ENCODE measurements at places on chromosomes 4 and X.
A peak's percentile ranks its signal among the peaks of the same experiment; 100 is the strongest.

DNA sequence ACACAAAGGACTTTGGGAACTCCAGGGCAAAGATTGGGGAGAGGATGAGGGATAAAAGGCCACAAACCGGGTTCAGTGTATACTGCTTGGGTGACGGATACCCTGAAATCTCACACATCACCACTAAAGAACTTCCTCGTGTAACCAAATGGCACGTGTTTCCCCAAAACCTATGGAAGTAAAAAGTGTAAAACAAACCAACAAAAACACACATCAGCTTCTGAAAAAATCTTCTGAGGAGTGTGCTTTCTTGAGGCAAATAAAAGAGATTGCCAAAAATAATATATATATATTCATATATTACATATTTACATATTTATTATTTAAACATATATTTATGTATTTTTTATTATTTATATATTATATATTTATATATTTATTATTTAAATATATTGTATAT, 3.9 kb downstream of the P2RY8 start:
- H3K27me3 ChIP-seq = no peaks in the 10 kb centered on the region
- H3K4me3 ChIP-seq = no peak overlapping the region
- no peaks in the 10 kb centered on the region for H3K36me3 ChIP-seq
- H3K27ac ChIP-seq = no peak overlapping the region
- DNase-seq = no peak
- no peaks in the 10 kb centered on the region for H3K4me1 ChIP-seq

DNA sequence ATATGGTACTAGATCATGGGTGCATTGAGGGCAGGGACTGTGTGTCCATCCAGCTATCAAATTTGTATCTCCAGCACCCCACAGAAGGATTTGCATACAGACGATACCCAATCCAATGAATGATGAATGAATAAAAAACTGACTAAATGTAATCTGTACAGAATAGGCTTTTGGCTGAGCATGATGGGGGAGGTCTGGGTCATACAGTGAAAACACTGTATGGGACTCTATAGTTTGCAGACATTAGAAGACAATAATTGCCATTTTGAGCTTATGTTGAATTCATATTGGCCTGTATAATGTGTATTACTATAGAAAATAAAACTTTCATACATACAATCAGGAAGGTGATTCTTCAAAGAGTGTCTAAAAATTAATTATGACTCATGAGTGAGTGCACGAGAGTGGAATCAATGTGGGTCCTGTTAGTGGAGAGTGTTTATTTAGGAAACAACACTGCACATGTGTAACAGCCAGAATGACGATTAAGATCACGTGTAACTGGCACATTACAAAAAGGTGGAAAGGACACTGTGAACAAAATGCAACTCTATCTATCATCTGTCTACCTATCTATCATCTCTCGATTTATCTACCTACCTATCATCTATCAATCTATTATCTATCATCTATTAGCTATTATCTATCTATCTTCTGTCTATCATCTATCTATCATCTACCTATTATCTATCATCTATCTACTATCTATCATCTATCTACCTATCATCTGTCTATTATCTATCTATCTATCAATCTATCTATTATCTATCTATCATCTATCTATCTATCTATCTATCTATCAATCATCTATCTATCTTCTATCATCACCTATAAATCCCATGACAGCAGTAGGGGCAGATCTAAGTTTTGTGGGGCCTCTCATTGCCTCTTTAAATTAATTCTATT, 201.3 kb downstream of the PTTG2 start:
- H3K36me3 ChIP-seq = no peaks in the 10 kb centered on the region
- H3K4me3 ChIP-seq = no peak overlapping the region
- DNase-seq = no peak
- H3K27ac ChIP-seq = no peak overlapping the region
- H3K27me3 ChIP-seq = no peaks in the 10 kb centered on the region

- no peaks in the 10 kb centered on the region for H3K27me3 ChIP-seq
- no peak for DNase-seq
- no peak overlapping the region for H3K27ac ChIP-seq
- no peak overlapping the region for H3K4me3 ChIP-seq
Measured at GRCh38 chr4:30842142-30842541, 122.0 kb downstream of the PCDH7 start.

GRCh38 chrX:46665232-46666152, 91.9 kb downstream of the CHST7 start:
- H3K36me3 ChIP-seq = no peaks in the 10 kb centered on the region
- no peak overlapping the region for H3K27ac ChIP-seq
- no peak for DNase-seq
- H3K4me1 ChIP-seq = no peaks in the 10 kb centered on the region
- no peak overlapping the region for H3K4me3 ChIP-seq

DNA sequence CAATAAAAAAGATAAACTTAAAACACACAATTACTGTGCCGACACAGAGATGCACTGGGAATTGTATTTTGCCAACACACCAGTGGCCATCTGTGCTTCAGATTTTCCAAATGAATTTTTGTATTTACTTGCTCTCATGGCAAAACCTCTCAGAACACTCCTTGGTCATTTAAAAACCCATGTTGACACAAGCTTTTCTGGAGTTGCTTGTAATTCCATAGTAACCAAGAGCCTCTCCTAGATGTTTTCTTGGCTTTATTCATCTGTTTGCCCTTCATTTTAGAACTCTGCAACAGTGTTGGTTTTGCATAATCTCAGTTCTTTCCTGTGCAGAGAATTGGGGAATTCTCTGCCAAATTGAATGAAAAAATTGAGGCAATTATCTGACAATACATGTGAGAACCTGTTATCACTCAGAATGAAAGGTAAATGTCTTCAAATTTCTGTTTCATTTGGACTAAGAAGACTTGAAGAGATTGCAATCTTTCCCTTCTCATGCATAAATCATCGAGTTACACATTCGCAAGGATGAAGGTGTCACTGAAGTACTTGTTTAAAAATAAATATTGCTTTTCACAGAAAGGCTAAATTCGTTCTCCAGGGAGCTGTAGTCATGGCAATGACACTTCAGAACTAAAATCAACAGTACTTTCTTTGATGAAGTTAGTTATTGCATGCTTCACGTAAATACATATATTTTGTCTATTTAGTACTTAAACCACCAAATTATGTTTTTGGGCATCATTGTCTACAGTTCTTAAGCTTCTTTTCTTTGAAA, 301.8 kb upstream of the CTSO start:
- no peaks in the 10 kb centered on the region for H3K27me3 ChIP-seq
- no peak for DNase-seq

DNA sequence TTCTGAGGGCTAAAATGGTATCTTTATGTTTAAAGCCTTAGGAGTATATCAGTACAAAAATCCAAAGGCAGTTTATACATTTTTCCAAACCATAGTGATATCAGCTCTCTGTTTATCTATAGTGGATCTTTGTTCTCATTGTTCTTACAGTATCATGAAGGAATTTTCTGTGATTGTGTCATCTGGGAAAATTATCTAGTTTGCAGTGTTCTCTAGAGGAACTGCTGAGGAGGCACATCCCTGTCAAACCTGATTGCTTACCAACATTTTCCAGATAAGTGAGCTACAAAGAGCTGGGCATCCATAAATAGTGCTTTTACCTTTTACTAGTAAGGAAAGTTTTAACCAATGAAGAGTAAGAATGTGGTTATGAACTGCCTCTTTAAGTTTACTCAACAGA, 44.9 kb upstream of the SLC25A31 start:
- no peaks in the 10 kb centered on the region for H3K36me3 ChIP-seq
- no peaks in the 10 kb centered on the region for H3K4me1 ChIP-seq
- H3K4me3 ChIP-seq = no peak overlapping the region
- H3K27ac ChIP-seq = no peak overlapping the region

DNA sequence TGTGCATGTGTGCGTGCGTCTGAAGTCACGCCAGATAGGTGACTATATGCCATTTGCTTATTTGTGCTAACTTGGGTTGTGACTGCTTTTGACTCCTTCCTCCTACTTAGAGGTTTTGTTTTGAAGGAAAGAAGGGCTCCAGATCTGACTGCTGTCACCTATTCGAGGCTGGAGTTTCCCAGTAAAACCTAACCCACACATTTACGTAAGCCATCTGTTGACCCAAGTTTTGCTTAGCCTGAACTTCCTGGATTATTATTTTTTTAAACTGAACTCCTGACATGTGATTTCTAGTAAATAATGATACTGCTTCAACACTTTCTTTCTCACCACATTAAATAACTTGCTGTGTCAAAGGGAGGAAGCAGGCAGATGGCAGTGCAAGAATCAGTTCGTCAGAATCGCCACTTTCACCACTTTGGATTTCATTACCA, 41.5 kb downstream of the DTHD1 start:
- H3K36me3 ChIP-seq = no peaks in the 10 kb centered on the region

GRCh38 chr4:32858971-32859370, 2138.8 kb downstream of the PCDH7 start:
- H3K27ac ChIP-seq = no peak overlapping the region
- no peaks in the 10 kb centered on the region for H3K36me3 ChIP-seq
- no peak for DNase-seq
- no peak overlapping the region for H3K4me3 ChIP-seq
- H3K27me3 ChIP-seq = no peaks in the 10 kb centered on the region

- no peak for DNase-seq
- H3K36me3 ChIP-seq = no peaks in the 10 kb centered on the region
- H3K27me3 ChIP-seq = no peaks in the 10 kb centered on the region
- no peaks in the 10 kb centered on the region for H3K4me1 ChIP-seq
- peak overlapping the region; percentile 20 for H3K4me3 ChIP-seq
Measured at GRCh38 chrX:149830192-149830873, 48.6 kb downstream of the MAGEA9 start.

DNA sequence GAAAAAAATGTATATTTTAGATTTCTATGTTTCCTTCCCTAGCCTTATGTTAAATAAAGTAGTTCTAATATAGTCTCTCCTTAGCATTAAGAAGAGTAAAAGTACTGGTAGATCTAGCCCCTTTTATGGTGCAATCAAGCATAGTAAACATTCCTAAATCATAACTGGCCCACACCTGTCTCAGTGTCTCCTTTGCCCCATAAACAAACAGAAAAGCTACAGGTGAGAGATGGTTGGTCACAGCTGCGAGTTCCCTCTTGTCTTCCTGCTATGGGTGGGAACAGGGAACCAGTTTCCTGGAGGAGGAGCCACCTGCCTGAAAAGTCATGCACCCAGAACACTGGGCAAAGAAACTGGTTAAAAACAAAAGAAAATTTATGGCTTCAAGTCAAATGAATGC, 16.6 kb downstream of the SOWAHB start:
- no peaks in the 10 kb centered on the region for H3K36me3 ChIP-seq
- no peak overlapping the region for H3K27ac ChIP-seq
- DNase-seq = no peak
- no peaks in the 10 kb centered on the region for H3K4me1 ChIP-seq

GRCh38 chr4:7906171-7906701, 33.4 kb downstream of the AFAP1 start:
- H3K27ac ChIP-seq = peak overlapping the region; percentile 99
- peaks cover 5% of the 10 kb centered on the region for H3K4me1 ChIP-seq
- no peaks in the 10 kb centered on the region for H3K27me3 ChIP-seq

DNA sequence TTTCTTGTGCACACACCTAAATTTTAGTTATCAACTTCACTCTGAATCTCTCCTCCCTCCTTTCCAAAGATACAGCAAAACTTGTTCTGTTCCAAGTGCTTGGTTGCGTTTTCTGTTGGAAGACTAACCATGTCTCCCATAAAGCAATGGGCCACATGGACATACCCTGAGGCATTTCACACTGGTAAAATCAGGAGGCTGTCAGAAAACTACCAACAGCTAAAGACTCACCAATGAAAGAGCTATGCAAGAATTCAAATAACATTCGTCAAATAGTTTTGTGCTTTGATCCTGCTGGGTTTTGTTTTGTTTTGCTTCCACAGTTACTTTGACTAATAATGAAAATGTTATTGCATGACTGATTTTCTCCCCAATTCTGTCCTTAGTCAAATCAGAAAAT, 46.0 kb downstream of the PHEX start:
- no peaks in the 10 kb centered on the region for H3K4me1 ChIP-seq
- no peak overlapping the region for H3K4me3 ChIP-seq
- H3K27ac ChIP-seq = no peak overlapping the region
- no peaks in the 10 kb centered on the region for H3K36me3 ChIP-seq

DNA sequence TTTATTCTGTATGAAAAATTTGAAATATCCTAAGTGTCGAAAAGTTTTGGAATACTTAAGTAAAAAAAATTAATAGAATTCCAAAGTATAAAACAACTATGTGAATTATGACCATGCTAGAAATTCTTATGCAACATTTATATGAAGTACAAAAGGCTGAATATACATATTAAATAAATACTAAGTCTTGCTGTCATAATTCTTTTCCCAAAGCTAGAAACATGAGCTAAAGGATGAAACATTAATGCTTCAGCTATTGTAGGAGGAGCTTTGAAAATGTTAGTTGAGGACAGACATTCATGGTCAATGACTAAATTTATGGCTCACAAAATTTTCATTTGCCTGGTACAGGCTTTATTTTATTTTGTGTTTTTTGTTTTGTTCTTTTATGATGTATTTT, 207.3 kb downstream of the GABRB1 start:
- no peak overlapping the region for H3K27ac ChIP-seq
- H3K36me3 ChIP-seq = no peaks in the 10 kb centered on the region
- no peak for DNase-seq
- H3K27me3 ChIP-seq = no peaks in the 10 kb centered on the region

DNA sequence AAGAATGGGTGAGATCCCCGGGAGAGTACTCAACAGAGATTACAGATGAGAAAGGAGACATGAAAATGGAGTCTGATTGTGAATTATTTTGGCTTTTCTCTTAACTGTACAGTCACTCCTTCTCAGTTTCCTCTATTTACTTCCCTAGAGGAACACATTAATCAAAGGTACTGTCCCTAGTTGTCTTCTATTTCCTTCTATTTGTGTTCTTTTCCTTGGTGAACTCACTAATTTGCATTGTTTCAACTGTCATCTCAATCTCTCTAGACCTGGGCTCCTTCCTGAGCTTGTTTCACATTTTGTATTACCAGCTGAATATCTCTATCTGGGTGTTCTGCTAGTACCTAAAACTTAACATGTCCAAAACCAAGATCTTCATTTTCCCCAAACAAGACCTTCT, 59.8 kb downstream of the ABCB7 start:
- H3K27me3 ChIP-seq = no peaks in the 10 kb centered on the region
- H3K36me3 ChIP-seq = peaks cover 2% of the 10 kb centered on the region
- no peaks in the 10 kb centered on the region for H3K4me1 ChIP-seq
- H3K27ac ChIP-seq = no peak overlapping the region

GRCh38 chrX:72316408-72317110, 10.8 kb upstream of the CITED1 start:
- H3K36me3 ChIP-seq = no peaks in the 10 kb centered on the region
- no peaks in the 10 kb centered on the region for H3K4me1 ChIP-seq
- no peaks in the 10 kb centered on the region for H3K27me3 ChIP-seq
- no peak for DNase-seq
- H3K27ac ChIP-seq = no peak overlapping the region
- no peak overlapping the region for H3K4me3 ChIP-seq

- H3K27me3 ChIP-seq = no peaks in the 10 kb centered on the region
- no peak for DNase-seq
- no peak overlapping the region for H3K27ac ChIP-seq
- H3K36me3 ChIP-seq = no peaks in the 10 kb centered on the region
- H3K4me1 ChIP-seq = no peaks in the 10 kb centered on the region
- no peak overlapping the region for H3K4me3 ChIP-seq
Measured at GRCh38 chr4:96630839-96631238, 790.9 kb downstream of the PDHA2 start.

- no peak for DNase-seq
- peaks cover 2% of the 10 kb centered on the region for H3K4me1 ChIP-seq
- no peak overlapping the region for H3K4me3 ChIP-seq
- no peaks in the 10 kb centered on the region for H3K36me3 ChIP-seq
Measured at GRCh38 chr4:112288455-112288854, 2.8 kb upstream of the TIFA start.

- H3K27ac ChIP-seq = no peak overlapping the region
- no peaks in the 10 kb centered on the region for H3K27me3 ChIP-seq
- no peak for DNase-seq
- H3K4me3 ChIP-seq = no peak overlapping the region
- H3K36me3 ChIP-seq = no peaks in the 10 kb centered on the region
Measured at GRCh38 chrX:72644946-72645345, 69.2 kb downstream of the PHKA1 start.

All from aorta (tissue), 5 donors.